Non-pigmented ciliary epithelial cell (primary cell): ENCODE measurements at places on chromosomes 16 and 17.

GRCh38 chr16:4640572-4641305 lies 16.1 kb downstream of the MGRN1 start:
- no peak for DNase-seq

DNA sequence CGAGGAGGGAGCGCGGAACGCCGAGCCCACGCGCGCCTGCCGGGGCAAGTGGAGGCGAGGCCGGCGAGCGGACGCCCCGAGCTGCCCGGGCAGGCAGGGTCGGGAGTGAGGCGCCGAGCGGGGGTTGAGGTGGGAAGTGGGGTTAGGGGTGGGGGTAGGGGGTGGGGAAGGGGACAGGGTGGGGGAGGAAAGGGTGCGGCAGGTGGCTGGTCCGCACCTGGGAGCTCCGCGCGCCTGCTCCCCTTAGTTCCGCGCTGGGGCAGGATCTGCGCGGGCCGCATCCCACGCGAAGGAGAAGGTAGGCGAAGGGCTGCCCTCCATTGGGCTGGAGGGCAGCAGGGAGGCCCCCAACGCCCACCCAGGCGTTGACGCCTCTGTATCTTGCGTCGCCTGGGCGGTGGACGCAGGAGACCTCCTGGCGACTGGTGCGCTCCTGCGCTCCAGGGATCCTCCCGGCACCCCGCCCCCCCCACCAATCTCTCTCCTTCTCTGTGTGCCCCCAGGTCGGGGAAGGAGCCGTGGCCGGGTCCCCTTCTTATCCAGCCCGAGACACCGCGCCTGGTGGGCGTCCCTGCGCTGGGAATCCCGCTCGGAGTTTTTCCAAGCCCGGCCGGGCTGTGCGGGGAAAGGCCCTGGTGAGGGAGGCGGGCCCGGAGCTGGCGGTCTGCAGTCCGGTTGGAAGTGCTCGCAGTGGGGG lies 51.3 kb upstream of the AMZ2 start:
- no peak for DNase-seq

DNA sequence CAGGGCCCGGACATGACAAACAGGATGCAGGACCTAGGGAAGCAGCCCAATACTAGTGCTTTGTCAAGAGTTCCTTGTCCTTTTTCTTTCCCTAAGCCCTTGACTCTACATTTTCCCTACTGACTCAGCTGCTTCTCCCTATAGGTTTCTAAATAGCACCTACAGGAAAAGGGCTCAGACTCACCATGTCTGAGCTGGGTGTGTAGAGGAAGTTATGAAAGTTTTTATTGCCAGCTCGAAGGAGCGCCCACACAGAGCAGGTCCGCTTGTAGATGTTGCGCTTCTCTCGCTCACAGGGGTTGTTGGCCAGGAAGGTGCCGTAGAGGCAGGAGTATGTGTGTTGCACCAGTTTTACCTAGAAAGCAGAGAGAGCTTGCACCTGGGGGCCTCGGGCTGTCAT lies 10.6 kb downstream of the MTMR4 start:
- DNase-seq: no peak

- no peak for DNase-seq
Observed at GRCh38 chr17:27494192-27495091, 38.2 kb downstream of the KSR1 start.

- no peak for DNase-seq
Observed at GRCh38 chr16:75263963-75264445, 12.6 kb upstream of the BCAR1 start.

- DNase-seq: no peak
Observed at GRCh38 chr17:48052956-48053757, 5.0 kb downstream of the NFE2L1 start.

DNA sequence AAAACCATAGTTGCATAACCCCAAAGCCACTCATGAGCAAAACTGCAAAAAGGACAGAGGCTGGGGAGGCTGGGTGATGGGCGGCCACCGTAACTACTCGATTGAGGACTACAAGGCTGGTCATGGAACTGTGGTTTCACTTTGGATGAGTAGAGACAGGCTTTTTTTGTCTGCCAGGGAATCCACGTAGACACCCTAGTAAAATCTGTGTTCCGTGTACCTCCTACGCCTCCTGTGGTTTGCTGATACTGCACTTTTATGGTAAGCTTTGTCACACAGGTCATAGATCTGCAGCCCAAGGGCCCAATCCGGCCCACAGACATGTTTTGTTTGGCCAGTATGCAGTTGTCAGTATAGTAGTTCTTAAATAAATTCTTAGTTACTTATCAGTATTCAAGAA lies 2.2 kb upstream of the TLCD3B start:
- DNase-seq: no peak

GRCh38 chr17:80848449-80849102 lies 143.1 kb upstream of the CHMP6 start:
- DNase-seq: no peak

DNA sequence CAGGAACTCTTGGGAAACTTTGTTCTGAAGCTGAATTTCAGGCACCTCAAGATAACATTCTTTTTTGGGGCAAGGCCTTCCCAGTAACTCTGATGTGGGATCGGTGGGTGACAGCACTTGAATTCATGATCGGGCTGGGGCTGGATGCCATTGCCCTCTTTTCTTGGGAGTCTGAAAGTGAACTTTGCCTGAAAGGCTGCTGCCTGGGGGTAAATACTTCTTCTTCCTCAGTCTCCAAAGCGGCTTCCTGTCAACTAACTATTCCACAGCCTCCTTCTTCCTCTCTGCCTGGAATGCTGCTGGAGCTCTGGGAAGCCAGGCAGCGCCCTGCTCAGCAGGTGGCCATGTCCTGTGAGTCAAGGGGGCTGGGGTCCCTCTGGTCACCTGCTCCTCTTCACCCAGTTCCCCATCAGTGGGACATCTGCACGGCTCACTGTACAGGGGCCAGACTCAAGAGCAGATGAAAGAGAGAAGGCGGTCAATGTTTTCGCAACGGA lies 79.5 kb downstream of the WIPI1 start:
- DNase-seq: no peak

GRCh38 chr17:19487024-19487600 lies 46.5 kb upstream of the SLC47A1 start:
- DNase-seq: no peak

- DNase-seq: no peak
Observed at GRCh38 chr17:36501963-36502362, 15.5 kb downstream of the ZNHIT3 start.

- DNase-seq: no peak
Observed at GRCh38 chr16:30184096-30184890, 891 bp downstream of the CORO1A start.

DNA sequence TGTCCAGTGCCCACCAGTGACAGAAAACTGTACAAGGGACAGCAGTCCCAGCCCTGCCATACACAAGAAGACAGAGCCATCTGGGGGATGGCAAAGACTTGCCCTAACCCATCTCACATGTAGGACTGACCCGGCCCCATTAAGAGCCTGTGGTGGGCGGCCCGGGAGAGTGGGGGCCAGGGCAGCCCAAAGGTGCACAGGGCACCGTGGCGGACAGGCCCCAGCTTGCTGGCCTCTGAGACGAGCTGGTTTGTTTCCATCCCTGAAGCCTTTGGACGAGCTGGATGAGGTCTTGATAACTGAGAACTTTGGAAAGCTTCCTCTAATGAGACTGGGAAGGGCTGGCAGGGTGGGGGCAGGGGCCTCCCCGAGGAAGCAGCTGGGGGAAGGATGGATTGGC lies 11.0 kb upstream of the RCVRN start:
- no peak for DNase-seq
